Effector memory CD8-positive, alpha-beta T cell (primary cell): ENCODE measurements at places on chromosomes 5 and 9.

DNA sequence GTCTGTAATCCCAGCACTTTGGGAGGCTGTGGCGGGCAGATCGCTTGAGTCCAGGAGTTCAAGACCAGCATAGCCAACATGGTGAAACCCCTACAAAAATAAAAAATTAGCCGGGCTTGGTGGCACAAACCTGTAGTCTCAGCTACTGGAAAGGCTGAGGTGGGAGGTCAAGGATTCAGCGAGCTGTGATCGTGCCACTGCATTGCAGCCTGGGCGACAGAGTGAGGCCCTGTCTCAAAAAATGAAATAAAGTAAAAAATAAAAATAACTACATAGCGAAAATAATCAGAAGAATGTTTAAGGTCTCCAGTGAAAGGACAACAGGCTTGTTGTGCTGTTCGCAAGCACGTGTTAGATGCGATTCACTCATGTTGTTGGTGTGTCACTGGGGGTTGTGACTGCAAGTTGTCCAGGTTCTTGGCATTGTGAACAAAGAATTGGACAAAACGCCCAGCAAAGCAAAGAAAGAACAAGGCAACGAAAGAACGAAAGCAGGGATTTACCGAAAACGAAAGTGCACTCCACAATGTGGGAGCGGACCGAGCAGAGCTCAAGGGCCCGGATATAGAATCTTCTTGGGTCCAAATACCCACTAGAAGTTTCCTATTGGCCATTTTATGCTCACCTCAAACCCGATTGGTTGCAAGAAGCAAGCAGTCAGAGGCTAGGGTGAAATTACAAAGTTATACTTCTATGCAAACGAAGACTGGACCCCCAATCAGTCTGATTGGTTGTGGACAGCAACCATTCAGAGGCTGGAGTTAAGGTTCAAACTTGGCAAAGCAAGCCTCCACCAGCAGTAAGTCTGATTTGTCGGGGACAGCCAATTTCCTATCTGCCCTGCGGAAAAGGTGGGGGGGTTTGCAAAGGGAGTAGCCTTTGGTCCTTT lies 844 bp upstream of the MCCC2 start:
- no peak for DNase-seq

DNA sequence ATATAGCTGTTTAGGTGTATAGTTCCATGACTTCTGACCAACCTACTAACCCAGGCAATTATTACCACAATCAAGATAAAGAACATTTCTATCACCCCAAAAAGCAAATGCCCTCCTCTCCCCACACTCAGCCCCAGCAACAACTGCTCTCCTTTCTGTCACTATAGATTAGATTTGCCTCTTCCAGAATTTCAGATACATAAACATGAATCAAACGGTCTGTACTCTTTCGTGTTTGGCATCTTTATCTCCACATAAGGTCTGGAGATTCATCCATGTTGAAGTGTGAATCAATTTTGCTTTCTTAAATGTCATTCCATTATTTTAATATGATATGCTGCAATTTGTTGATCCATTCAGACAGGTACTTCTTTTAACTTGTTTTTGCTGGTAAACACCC lies 10.5 kb upstream of the GCNT1 start:
- no peak for DNase-seq

GRCh38 chr9:38318759-38319495 lies 73.6 kb upstream of the ALDH1B1 start:
- DNase-seq = no peak

- DNase-seq = no peak
Measured at GRCh38 chr9:75000835-75001234, 27.3 kb downstream of the CARNMT1 start.

DNA sequence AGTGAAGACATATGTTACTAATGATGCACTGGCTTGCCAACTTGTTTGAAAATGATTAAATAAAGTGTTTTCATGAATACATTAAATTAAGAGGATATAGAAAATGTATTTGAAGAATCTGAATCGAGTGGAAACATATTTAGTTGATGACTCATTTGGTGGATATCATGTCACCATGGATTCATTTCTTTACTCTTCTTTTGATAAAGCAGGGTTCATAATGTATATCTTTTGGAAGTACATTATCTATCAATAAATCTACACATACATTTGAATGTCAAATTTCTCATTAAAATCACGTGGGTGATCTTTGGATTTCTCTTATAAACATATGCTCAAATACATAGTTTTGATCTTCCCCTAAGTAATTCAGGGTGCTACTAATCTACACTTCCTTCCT lies 1148.1 kb upstream of the ACO1 start:
- no peak for DNase-seq

GRCh38 chr9:92516521-92516920 lies 19.3 kb downstream of the ECM2 start:
- no peak for DNase-seq

DNA sequence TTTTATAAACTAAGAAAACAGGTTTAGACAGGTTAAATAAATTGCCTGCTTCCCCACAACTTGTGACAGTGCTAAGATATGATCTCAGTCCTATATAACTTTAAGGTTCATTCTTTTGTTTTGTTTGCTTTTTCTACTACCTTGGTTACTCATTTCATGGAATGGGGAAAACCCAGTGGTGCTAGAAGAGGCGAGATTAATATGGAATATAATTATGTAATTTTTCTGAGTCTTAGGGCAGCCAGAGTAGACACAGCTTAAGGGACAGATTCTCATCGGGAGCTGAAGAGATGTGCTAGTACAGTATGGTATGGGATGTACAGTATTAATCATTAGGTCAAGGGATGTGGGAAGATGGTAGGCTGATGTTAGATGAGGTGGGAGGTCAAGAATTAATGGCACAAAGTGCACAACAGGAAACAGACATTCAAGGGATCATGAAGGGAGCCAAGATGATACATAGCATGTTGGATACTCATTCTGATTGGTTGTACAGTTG lies 6.2 kb downstream of the TRIM32 start:
- no peak for DNase-seq

DNA sequence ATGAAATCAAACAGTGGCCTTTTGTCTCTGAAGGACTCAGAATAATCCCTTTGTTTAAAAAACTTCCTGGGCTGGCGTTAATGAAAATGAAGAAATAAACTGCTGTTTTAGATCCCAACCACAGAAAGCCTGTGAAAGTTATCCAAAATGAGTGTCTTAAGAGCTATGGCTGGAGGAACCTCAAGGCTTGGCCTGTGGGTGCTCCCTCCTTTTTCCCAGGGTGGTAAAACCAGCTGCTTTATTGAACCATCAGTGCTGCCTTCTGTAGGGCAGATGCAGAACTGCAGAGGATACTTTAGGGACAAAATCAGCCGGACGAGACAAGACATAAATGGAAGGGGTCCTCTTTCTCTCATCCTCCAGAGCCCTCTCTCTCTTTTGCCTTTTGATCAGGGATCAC lies 100.9 kb downstream of the SMARCA2 start:
- DNase-seq = no peak

DNA sequence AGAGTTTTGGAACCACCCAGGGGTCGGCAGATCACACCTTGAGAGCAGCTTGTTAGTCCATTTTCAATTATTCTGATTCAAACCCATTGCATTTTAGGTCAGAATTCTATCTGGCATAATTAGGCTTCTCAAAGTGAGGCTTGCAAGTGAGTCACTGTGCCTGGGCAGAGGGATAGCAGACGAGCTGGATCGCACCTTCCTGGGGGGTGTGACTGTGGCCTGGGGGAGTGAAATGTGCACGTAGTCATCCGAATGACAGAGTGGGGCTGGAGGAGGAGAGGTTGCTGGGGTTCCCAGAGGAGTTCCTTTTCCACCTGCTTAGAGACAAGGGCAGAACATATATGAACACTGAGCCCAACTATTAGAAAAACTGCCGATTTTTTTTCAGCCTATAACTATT lies 31.7 kb downstream of the SPACA9 start:
- no peak for DNase-seq

DNA sequence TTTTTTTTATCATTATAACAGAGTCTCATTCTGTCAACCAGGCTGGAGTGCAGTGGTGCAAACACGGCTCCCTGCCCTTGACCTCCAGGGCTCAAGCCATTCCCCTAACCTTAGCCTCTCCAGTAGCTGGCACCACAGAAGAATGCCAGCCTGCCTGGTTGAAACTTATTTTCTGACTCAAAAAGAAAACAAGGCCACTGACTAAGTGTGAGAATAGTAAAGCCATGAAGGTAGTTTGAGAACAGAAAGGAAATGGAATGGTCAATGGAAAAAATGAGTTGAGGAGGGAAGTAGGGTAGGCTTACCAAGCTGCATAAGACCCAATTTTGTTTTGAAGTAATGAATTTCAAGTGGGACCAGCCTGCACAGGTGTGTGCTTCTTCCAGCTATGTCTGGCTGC lies 82.8 kb upstream of the RORB start:
- DNase-seq = no peak

DNA sequence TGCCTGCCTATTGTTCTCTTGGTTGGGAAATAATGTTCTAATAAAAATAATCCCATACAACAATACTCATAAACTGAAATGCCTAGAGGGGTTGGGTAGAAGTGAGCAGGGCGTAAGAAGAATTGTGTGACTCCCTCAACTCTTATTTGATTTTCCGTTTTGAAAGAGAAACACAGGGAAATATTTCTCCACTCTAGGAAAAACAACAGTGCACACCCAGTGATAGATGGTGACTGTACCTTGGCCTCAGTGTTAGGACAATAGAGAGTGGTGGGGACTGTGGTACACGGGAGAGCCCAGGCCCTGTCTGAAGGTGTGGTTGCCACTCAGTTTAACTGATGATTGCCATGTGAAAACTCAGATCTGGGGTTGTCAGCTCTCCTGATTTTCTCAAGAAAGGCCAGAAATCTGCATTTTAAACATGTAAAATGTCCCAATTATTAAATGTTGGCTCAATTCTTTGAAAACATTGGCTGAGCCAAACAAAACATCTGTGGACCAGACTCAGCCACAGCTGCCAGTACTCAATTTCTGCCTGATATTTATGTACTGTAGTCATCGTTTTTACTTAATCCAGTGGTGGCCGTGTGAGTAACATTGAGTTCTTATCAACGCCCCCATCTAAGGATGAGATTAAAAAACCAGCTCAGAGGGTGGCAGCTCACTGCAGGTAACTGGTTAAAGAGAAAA lies 103.8 kb upstream of the ZNF618 start:
- DNase-seq = no peak

DNA sequence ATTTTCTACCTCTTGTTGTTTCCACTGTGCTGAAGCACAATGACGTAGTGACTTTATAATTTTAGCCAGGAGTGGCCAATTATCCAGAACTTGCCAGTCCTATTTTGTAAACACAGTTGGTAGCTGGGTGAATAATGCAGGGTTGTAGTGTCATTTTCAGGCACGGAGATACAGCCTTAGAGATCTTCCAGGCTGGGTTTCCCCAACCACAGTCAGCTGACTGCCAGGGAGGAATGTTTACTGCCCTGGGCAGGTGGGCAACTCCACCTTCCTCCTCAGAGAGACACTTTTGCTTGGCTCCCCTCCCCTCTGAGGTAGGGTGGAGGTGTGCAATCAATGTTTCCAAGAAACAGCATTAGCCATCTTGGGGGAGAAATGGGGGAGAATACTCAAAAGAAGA lies 228.1 kb upstream of the NR4A3 start:
- DNase-seq = no peak

DNA sequence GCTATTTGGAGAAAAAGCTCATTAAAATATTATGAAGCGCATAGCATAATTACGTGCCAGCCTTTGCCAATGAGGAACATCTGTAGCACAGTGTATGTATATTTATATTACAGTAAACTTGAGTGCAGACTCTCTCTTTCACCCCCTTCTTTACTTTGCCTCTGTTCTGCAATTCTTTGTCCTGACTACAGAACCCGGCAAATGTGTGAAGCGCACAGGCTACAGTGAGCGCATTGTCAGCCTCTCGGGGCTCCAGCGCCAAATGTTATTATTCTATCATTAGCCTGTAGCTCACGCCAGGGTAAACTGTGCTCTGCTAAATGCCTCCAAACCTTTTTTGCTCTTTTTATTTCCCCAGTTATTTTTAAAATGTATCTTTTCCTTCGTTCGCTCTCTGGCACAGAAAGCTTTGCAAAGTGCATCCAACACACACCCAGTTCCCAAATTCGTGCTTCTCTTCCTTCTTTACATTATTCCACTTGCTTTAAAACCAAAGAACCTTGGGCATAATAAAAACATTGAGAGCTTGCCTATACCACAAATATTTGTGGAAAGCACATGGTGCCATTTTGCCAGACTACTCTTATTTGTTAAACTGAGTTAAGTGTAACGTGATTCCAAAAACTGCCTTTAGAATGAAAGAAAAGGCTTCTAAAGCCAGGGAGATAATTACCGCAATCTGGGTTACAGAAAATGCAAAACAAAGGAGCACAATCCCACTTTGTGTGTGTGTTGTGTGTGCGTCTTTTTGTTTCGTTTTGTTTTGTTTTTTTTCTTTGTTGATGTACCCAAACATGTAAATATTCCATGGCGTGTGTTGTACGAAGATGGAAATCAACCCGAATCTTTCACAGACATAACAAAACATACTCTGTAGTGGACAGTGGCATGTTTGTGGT lies 164.1 kb upstream of the MPDZ start:
- no peak for DNase-seq
